ENCODE measurements at places on chromosomes 3 and 15.

DNA sequence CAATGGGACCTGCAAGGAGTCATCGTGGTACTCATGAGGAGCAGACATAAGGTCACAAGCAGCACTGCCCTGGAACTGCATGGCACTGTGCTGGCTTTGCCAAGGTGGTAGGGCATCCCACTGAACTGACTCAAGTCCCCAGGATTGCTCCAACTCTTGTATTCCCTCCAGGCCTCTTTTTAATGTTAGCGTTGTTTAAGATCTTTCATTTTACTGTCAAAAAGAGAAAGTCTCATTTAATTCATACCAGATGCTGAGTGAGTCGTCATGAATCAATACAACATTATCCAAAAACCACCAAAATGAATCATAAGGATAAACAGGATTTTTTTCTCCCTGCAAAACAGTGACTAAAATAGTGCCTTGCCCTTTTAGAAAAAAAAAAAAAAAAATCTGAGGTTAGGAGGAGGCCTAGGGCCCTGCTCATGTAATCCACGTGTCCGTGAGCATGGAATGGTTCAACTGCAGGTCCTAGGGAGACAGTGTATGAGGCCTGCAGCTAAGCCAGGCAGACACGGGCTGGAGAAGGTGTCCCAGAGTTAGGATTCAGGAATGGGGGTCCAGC is 36.7 kb upstream of the BLM start:
- peak; percentile 71 for DNase-seq

- no peak for DNase-seq
These were observed 9.6 kb upstream of the CPEB1 start for GRCh38 chr15:82656641-82657266.

- DNase-seq = no peak
These were observed 401.7 kb upstream of the NR2F2 start for GRCh38 chr15:95928822-95929221.

GRCh38 chr3:42473083-42473932 is 29.1 kb upstream of the VIPR1 start:
- peak; percentile 87 for DNase-seq

DNA sequence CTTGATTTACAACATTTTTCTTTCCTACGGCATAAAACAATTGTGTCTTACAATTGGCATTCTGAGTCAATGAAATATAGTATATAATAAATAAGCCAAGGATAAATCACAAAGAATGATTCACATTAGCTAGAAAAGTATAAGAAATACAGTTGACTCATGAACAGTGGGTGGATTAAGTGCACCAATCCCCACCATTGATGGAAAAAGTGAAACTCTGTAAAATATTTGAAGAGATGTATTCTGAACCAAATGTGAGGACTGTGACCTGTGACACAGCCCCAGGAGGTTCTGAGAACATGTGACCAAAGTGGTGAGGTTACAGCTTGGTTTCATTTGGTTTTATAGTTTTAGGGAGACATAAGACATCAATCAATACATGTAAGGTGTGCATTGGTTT is 227.5 kb downstream of the ALCAM start:
- no peak for DNase-seq

DNA sequence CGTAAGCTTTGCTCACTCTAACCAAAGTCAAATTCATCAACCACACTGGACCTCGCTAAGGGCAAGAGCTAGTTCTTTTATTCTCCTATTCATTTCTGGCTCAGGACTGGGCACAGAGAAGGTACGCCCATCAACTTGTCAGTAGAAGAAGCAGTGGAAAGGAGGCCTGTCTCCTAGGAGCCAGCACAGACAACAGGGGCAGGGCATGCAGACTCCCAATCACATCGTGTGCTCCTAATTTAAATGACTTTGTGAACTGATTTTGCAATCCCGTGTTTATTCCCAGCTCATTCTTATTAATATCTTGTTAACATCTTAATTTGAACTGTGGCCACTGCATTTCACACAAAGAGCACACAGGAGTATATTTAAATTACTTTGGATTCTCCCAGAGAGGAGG is 161.1 kb upstream of the BCL6 start:
- no peak for DNase-seq

GRCh38 chr3:184669578-184669977 is 42.3 kb downstream of the MAGEF1 start:
- no peak for DNase-seq

- DNase-seq = peak; percentile 71
These were observed 62.7 kb upstream of the TFRC start for GRCh38 chr3:196144383-196145105.

GRCh38 chr15:24039683-24040082 is 352.6 kb upstream of the NDN start:
- no peak for DNase-seq

GRCh38 chr3:22684739-22685138 is 518.4 kb upstream of the UBE2E2 start:
- peak; percentile 73 for DNase-seq

- no peak for DNase-seq
These were observed 10.4 kb downstream of the TMEM41A start for GRCh38 chr3:185488465-185488864.

DNA sequence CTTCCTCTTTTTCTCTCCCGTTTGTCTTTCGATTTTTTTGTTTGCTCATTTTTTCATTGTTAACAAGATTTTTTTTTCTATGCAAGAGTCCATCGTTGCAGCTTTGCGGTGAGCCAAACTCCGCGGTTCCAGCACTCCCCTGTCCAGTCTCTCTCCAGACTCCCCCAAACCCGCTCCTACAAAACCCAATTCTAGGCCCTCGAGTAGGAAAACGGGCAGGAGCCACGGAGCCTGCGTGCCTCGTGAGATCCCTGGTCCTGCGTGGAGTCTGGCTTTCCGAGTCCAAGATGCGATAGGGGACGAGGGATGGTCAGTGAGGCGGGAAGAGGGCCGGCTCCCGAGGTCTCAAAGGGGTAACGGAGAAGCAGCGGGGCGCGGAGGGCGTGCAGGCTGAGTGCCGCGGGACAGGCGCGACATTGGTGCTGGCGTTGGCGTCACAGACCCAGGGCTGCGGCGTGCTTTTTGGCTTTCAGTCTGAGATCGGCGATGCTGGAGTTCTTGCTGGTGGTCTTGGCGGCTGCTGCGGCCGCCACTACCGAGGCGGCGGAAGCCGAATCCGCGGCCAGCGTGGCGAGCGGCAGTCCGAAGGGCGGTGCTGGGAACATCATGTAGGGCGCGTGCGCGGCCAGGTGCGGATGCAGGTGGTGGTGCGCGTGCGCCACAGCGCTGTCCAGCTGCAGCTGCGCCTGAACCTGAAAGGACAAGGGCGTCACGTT is 8.5 kb downstream of the SHOX2 start:
- peak; percentile 45 for DNase-seq

DNA sequence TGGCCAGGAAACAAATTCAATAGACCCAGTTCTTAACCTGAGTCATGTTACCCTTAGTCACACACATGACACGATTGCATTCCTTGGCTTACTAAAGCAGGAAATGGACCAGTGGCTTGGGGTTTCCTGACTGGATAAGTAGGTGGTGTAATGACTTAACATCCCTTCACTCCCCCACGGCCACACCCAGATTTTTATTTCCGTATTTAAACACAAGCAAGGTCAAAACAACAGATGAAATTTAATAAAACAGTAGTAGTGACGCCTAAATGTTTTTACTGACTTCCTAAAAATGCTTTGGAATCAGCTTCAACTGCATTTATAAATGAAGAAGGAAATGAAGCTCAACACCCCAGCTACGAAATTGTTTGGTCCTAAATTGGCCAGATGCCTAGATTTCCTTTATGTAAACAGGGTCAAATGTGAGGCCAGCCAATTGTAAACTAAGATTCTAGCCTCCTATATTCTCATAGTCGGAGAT is 324.3 kb downstream of the CHST2 start:
- DNase-seq = peak; percentile 98

DNA sequence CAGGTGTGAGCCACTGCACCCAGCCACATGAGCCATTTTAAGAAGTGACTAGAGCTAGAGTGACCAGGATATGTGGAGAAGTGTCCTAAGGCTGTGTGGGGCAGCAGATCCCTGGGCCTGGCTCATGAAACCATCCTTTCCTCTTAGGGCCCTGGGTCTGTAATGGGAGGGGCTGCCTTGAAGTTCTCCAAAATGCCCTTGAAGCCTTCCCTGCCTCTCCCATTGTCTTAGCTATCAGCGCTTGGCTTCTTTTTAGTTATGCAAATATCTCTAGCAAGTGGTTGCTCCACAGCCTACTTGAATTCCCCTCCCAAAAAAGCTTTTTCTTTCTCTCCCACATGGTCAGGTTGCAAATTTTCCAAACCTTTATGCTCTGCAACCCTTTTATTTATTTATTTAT is 112.4 kb upstream of the SPATA16 start:
- DNase-seq = no peak

- DNase-seq = no peak
These were observed 18.8 kb downstream of the MYL3 start for GRCh38 chr3:46844397-46844796.
